Activated gamma-delta T cell treated with Interleukin-2 at 50 U/mL for 16 hours (primary cell): ENCODE measurements at places on chromosomes 1 and 21.

- DNase-seq, result no peak
Observed at GRCh38 chr1:64090436-64090835, 113.0 kb upstream of the UBE2U start.

DNA sequence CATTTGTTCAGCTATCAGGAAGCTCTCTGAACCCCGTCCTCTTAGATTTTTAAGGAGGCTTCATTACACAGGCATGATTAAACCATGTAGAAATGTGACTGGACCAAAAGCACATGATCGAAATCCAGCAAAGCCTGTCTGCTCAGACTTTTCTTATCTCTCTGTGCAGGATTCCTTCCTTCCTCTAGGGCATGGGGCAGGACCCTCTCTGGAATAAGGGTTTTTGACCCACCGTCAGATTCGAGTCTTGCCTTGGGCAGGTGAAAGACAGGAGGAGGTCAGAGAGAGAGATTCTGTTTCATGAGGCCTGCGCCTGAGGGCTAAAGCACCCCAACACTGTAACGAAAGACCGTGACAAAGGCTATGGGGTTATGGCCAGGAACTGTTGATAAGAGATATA, 136.8 kb downstream of the RHOU start:
- no peak for DNase-seq

DNA sequence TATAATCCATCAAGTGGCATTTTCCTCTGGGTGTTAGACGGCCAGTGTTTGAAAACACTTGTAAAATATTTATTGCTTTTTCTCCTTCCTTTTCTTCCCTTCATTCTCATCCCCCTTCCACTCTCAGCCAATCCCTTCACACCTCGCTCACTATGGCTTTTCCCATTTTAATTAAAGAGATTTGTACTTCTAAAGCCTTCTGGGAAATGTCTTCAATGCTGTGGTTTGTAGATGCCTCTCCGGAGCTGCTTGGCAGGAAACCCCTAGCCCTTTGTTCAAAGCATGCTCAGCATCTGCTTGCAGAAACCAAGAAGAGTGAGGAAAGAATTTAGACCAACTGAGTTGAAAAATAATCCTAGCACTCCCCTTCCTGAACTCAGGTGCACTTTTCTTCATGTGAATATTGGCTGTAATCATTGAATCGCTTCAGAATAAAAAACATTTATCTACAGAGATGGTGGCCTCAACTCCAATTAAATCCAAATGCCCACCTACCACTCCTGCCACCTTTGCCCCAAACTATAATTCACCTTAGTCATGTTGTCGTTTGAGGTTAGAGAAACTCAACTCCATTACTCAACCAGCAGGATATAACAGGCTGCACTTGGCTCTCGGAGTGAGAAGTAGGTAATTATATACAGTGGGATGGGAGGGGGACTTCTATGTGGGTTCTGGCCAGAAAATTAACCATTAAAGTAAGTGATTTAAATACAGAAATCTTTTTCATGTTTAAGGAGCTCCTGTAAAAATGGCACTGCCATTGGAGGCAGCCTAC, 659.4 kb upstream of the CAMK1G start:
- no peak for DNase-seq

- no peak for DNase-seq
Observed at GRCh38 chr1:156165083-156165482, 11.7 kb downstream of the SEMA4A start.

GRCh38 chr1:2969011-2969844, 52.0 kb upstream of the ACTRT2 start:
- DNase-seq, result no peak

DNA sequence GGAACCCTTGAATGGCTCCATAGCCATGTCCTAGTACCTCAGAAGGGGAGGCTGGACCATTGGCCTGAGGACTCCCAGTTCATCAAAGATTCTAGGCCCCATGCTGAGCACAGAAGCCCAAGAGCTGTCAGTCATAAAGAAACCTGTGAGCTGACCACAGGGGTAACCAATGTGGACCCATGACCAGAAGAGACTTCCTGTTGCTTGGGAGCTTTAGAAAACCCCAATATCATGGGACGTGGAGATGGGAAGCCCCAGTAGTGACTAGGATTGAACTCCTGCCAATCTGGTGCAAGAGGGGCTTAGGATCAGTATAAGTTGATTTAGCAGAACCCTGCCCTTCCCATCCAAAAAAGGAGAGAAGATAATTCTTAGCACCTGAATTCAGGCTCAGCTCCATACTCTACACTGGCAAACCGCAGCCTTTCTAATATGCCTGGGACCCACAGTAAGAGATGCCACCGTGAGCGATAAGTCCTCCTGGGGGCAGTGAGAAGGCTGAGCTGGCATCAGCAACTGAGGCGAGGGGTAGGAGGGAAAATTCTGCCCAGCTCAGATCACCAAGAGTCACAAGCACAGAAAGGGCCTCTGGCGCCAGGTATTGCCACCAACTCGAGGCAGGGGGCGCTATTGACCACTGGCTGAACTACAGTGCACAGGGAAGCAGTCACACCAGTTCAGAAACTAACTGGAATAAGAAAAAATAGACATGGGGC, 108.9 kb downstream of the CAPN8 start:
- DNase-seq, result no peak

DNA sequence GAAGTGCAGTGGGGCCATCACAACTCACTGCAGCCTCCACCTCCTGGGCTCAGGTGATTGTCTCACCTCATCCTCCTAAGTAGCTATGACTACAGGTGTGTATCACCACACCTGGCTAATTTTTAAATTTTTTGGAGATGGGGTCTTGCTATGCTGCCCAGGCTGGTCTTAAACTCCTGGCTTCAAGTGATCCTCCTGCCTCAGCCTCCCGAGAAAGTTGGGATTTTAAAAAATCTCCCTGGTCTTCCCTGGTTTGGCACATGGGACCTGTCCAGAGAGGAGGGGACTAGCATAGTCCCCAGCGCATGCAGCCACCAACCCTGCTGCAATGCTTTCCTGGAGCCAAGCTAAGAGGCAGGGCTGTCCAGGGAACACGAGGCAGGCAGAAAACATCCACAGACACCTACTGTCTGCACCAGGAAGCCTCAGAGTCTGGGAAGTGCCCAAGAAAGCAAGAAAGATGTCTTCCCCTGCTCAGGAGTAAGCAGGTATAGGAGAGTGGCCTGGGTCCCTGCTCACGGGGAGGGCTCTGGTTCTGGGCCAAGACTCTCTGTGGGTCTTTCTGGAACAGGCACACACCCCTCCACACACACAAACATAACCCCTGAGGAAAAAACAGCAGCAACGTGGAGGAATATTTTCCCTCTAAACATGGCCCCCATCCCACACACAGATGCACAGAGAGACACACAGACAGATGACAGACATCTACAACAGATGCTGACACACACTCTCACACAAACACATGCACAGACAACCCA, 30.8 kb downstream of the ECE1 start:
- no peak for DNase-seq

GRCh38 chr1:41788427-41788826, 130.3 kb downstream of the HIVEP3 start:
- DNase-seq, result no peak

- DNase-seq, result no peak
Observed at GRCh38 chr1:88876573-88877365, 14.6 kb downstream of the GTF2B start.

- peak; percentile 45 for DNase-seq
Observed at GRCh38 chr1:205504311-205505075, at the start of gene CDK18. TSS of gene CDK18 (plus strand) at chr1:205504669. CDS start at chr1:205523168, 18,499 bp downstream.

- DNase-seq, result no peak
Observed at GRCh38 chr1:195019385-195019784, 1588.9 kb downstream of the KCNT2 start.

DNA sequence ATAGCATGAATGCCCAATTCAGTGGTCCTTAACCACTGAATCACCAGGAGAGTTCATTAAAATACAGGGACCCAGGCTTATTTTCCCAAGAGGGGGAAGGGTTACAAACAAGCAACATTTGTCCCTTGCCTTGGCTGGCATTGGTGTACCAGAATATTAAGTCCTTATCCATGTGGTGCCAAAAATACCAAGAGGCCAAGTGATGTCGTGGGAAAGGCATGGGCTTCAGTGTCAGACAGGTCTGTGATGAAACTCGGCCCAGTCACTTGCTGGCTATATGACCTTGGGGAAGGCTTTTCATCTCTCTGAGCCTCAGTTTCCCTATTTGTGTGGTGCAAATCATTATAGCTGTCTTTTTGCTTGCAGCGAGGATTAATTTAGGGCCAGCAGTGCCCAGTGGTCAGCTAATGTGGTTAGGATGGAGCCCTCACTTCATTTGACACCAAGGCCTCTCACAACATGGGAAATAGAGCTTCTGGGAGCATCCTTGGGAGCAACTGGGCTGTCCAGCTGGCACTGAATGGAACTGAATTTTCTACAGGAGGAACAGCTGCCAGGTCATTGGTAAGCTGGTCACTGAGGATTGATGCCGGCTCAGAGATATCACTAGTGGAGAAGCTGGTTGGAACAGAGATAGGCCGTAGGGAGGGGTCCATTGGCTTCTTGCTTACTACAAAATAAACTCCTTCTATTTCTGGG, 77.2 kb upstream of the PPP2R5A start:
- no peak for DNase-seq

- no peak for DNase-seq
Observed at GRCh38 chr21:43347461-43348169, 79.3 kb downstream of the SIK1 start.

- DNase-seq, result no peak
Observed at GRCh38 chr1:17045634-17046333, 8.0 kb downstream of the SDHB start.

DNA sequence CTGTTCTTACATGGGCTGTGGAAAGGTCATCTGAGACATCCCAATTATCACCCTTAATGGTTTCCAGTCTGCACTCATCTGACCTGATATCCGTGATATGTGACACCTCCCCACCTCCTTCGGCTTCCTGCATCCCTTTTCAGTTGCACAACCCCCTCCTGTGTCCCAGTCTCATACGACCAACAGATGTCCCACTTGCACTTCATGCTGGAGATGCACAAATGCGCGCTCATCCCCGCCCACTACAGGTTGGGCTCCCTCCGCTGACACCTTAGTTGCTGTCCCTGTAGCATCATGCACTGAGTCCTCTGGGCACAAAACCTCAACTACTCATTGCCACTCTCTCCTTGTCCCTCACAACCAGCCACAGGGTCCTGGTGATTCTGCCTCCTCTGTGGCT, 94.4 kb downstream of the MIS18A start:
- DNase-seq, result no peak

DNA sequence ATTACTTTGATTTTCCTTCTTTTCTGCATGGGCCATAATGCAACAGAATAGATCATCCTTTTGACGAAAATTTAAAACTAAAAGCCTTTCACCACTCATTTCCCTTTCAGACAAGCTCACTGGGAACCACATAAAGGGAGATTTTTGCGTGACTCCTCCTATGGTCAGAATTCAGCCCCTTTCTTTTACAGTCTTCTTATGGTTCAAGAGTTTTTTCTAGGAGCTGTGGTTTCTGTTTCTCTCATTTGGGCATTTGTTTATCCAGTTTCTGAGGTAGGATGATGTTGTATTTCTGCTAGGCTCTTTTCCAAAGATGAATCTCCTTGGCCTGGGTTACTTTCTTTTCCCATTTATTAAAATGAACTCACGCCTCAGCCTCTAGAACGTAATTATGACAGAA, 16.9 kb downstream of the RGS1 start:
- DNase-seq, result no peak

DNA sequence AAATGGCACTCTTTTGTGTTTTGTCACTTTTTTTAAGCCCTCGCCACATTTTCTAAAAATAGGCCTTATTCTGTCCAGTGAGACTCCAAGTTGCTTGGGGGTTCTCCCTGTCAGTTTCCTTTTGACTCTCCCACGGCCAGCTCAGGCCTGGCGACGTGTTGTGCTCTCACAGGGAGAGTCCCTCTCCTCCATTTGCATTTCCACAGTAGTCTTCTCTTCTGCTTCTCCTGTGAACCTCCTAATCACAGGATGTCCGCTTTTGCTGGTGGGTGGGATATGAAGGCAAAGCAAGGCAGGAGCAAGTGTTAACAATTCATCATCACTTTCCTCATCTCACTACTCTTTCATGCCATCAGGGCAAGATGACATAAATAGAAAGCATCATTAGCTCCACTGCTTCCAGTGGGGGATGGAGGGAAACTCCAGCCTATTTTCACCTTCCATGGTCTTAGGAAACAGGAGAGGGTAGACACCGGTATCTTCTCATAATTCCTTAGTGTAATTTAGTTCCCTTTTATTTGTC, 99.8 kb downstream of the INTS7 start:
- no peak for DNase-seq

GRCh38 chr1:17646444-17647280, 107.2 kb downstream of the ARHGEF10L start:
- no peak for DNase-seq

DNA sequence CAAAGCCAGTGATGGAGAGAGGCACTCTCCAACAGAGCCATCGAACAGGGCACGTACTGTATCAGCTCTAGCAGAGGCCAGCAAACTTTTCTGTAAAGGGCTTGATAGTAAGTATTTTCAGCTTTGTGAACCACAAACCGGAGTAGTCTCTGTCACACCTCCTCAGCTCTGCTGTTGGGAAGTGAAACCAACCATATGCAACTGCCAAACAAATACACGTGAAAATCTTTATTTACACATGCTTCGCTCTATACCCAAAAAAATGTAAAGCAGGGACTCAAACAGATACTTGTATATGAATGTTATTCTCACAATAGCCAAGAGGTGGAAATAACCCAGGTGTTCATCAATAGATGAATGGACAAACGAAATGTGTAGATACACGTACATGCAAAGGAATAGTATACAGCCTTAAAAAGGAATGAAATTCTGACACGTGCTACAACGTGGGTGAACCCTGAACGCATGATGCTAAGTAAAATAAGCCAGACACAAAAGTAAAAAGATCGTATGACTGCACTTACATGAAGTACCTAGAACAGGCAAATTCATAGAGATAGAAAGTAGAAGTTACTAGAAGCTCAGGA, 39.0 kb downstream of the SETD4 start:
- no peak for DNase-seq

- DNase-seq, result no peak
Observed at GRCh38 chr1:55118651-55119329, 79.4 kb downstream of the PCSK9 start.

- no peak for DNase-seq
Observed at GRCh38 chr1:9346566-9346965, 53.9 kb downstream of the SPSB1 start.

GRCh38 chr1:216457356-216457755, 34.1 kb upstream of the USH2A start:
- DNase-seq, result no peak

DNA sequence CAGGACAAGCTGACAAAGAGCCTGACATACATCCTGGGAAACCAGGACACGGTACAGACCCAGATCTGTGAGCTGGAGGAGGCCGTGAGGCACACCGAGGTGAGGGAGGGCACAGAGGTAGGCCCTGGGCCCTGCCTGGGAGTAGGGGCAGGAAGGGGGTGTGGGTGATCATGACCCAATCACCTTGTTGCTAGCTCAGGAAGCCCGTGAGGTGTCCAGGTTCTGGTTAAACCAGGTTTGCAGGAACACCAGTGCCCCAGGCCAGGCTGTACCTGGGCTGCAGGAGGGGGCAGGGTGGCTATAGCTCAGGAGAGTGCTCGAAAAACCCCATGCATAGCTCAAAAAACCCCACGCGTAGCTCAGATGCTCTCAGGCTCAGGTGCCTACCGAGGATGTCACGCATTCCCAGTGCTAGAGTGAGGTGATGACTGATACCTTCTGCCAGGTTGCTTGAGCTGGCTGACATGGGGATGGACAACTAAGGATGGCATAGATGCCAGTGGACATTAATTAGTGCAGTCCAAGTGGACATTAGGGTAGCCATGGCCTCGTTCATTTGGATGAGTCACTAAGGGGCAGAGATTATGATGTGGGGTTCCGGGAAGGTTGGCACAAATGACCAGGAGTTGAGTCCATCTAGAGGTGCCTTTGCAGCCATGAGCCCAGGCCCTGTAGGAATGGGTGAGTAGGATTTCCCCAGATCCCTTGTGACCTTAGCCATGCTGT, 3.7 kb downstream of the TRIM46 start:
- no peak for DNase-seq
